ENCODE measurements at places on chromosomes 6 and 20.

GRCh38 chr6:16414205-16414604, 175.8 kb downstream of the GMPR start:
- DNase-seq: no peak

DNA sequence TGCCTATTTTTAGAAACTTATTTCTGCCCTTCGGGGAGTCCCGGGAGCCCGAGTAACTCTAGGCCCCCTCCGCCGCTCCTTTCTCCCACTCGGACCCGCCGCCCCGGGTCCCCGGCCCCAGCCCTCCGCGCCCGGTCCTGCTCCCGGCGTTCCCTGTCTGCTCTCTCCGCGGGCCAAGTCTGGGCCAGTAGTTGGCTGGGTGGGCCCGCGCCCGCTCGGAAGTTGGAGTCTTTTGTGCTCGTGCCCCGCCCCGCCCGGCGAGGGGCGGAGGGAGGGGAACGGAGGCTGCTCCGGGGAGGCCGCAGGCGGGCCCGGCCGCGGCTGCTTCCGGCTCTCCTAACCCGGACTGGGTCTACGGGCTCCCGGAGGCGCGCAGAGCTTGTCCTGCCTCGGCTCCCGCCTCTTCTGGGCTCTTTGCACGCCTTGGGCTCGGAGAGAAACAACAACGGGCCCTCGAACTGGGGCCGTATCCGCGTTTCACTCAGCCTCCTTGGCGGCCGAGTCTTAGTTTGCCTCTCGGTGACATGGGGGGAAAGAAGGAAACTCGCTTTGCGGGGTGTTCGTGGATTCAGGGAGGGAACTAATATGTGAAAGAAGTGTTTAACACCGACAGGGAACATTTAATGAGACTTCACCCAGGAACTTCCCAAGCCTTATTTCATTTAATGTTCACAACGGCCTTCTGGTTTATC, 657 bp downstream of the RALY start:
- DNase-seq: peak; percentile 75

GRCh38 chr6:63797721-63798120, 162.1 kb downstream of the PHF3 start:
- no peak for DNase-seq

- DNase-seq: no peak
Measured at GRCh38 chr6:138873191-138873590, 77.3 kb downstream of the ECT2L start.

DNA sequence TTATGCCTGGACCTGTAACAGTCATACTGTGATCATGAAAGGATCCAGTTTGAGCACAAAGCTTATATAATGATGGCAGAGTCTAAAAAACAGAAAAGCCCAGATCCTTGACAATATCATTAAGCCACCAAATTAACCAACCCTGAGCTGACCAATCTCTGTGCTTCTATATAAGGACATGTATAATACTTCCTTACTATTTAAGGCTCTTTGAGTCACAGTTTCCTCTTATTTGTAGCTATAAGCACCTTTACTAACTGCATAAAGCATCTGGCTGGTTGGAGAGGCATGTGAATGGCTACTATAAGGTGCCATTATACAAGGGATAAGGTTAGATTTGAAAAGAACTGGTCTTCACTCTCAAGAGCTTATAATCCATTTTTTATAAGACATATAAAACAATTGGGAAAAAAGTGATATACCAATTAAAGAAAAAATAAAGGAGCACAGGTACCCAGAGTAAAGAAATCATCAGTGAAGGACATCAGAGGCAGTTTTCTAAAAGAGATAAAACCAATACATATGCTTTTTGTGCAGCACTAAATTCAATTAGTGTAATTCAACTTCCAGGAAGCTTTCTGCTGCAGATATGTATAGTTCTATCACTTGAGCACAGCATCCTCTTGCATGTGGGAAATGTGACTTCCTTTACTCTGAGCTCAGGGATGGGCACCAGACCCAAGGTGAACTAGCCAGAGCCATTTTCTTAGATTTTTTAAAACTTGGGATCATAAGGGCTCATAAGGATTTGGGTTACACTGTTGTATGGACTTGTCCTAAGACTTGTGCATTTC, 121.0 kb downstream of the BTBD9 start:
- DNase-seq: no peak

DNA sequence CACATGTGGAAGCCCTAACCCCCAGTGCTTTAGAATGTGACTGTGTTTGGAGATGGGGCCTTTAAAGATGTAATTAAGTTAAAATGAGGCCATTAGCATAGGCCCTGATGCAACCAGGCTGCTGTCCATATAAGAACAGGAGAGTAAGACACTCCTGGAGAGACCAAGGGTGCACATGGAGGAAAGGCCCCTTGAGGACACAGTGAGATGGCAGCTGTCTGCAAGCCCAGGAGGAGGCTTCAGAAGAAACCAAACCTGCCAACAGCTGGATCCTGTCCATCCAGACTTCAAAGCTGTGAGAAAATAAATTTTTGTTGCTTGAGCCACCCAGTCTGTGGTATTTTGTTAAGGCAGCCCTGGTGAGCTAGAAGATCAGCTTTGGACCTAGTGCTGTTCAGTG, 16.8 kb upstream of the SNRPB2 start:
- no peak for DNase-seq

DNA sequence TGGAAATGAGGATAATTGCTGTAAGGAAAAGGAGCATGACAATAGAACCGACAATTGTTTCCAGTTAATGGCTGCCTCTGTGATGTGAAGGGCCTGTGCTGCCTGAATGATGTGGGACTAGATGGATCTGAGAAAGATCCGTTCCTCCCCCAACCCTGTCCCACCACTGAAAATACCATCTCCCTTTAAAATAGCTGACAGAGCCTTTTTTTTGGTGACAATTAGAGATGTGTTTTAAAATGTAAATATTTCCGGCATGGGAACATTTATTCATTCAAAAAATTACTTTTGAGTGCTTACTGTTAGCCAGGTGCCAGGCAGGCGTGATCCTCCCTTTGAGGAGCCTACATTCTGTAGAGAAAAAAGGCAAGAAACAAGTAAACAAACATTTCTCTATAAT, 72.4 kb upstream of the SUPT3H start:
- DNase-seq: no peak

GRCh38 chr6:127463056-127463455, 3.9 kb upstream of the KIAA0408 start:
- DNase-seq: no peak

DNA sequence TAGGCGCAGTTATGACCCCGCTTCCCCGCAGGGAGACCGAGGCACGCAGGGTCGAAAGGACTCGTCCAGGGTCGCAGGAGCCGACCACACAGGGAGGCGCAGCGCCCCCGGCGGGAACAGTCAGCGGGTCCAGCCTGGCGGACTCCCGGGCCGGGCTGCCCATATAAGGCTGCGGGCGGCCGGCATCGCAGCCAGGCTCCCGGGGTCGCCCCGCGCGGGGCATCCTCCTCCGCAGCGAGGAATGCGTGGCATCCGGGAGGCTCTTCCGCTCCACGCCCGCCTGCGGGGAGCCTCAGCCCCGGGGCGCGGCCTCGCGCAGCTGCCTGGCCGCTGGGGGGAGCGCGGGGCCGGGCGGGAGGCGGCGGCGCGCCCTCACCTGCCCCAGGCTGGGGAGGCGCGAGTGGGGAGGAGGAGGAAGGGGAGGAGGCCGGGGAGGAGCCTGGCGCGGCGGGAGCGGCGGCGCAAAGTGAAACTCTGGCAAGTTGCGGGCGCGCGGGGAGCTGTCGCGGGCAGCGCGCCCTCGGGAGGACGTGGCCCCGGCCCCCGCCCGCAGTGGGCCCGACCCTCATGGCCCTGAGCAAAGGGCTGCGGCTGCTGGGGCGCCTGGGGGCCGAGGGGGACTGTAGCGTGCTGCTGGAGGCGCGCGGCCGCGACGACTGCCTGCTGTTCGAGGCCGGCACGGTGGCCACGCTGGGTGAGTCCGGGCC, at the start of gene SYNJ2:
Gene SYNJ2 (plus strand): TSS at position 469 of the 707 bp plus-strand sequence. CDS start 99 bp downstream, at position 568.
- peak; percentile 82 for DNase-seq

GRCh38 chr6:42555477-42556457, 8.1 kb upstream of the UBR2 start:
- DNase-seq: no peak

DNA sequence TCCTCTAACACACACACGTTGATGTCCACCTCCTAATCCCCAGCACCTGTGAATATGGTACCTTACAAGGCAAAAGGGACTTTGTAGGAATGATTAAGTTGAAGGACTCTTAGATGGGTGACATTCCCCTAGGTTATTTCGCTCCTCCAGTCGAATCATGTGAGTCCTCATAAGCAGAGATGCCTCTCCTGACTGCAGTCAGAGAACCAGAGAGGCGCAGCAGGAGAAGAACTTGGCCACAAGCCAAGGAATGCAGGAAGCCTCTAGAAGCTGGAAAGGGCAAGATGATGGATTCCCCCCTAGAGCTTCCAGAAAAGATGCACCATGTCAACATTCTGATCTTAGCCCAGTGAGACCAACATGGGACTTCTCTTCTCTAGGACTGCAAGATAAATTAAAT, 133.1 kb upstream of the PTPRT start:
- no peak for DNase-seq

DNA sequence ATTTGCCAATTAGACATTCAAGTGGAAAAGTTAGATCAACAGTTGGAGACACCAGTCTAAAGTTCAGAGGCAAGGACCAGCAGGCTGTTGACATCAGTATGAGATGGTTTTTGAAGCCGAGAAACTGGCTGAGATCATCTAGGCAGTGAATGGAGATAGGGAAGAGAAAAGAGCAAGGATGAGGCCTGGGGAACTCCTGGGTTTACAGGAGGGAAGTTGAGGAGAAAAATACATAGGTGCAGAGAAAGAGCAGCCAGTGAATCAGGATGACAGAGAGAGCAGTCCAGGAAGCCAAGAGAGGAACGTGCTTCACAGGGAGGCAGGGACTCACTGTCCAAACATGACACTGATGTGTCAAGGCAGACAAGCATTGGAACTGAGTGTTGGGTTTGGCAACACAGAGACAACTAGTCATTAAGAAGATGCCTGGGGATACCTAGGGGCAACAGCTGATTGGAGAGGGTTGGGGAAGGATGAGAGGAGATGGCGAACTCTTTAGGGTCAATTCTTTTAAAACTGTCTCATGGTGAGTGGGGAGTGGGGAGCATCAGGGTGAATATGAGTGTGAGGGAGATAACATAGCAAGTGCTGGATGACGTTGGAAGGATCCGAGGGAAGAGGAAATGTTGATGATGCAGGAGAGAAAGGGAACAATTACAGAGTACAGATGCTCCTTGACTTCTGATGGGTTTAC, 13.2 kb upstream of the SALL4 start:
- DNase-seq: no peak

DNA sequence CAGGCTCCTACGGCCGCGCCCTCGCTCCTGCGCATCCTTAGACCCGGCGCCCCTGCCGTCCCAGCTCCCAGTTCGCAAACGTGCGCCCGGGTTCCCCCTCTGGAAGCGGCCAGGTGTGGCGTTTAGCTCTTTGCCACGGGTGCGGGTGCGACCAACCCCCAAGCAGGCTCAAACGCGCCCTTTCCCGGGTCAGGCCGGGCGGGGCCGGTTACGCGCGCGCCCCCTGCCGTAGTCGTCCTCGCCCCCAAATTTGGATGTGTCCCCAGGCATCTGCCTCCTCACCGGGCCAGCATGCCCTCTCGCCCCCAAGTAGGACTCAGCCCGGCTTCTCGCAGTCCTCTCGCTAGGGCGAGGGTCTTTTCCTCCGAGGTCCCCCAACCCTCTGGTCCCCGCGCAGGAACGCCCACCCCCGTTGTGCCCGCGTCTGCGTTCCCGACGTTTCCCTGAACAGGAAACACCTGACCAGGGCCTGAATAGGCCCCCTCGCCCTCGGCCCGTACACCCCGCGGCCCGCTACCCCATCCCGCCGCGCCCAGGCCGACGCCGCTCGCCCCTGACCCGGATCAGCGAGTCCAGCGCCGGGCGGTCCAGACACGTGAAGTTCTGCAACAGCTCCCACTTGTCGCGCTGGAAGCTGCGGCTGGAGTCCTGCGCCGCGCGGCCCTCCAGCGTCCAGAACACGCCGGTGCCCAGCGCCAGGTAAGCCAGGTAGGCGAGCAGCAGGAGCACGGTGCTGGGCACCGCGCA, 520 bp downstream of the KCNK17 start:
- DNase-seq: no peak

GRCh38 chr20:61253264-61253639, 1.2 kb downstream of the CDH4 start:
- DNase-seq: no peak

GRCh38 chr6:49579649-49580048, 29.2 kb downstream of the C6orf141 start:
- DNase-seq: no peak

GRCh38 chr6:70380252-70380651, 33.1 kb upstream of the FAM135A start:
- DNase-seq: no peak

DNA sequence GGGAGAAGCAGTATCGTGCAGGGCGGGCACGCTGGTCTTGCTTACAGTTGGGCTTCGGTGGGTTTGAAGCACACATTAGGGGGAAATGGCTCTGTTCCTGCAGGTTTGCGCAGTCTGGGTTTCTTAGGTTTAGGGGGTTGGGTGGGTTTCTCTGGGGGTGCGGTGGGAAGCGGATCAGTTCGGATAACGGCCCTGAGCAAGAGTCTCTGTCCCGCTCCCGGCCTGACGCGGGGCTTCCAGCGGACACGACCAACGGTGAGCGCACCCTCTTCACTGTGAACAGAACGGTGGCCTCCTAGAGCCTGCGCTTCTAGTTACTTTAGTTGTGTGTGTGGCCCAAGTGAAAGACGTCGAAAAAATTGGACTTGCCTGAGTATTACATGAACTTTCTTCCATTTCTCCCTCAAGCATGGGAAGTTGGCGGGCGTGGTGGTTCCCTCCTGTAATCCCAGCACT, 635 bp upstream of the ELOVL2 start:
- DNase-seq: no peak

DNA sequence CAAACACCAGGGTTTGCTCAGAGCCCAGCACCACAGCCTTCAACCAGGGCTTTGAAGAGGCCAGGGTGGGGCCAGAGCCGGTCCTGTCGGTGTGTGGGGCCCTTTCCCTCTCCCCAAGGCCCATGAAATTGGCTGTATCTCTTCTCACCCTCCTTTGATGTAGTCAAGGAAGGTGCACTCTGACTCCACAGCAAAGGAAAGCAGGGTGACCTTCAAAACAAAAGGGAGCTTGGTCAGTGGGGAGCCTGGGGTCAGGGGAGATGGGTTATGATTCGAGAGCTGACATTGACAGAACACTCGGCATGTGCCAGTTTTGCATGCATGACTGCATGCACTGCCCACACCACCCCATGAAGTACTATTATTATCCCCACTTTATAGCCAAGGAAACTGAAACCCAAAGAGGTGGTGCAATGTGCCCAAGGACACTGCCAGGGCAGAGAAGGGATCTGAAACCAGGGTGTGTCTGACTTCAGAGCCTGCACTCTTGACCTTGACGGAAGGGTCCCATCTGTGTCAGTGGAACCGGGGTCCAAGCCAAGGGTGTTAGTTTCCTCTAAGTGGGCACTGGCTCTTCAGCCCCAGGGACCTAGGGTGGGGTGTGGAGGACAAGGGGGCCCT, 55.4 kb downstream of the RAB44 start:
- DNase-seq: peak; percentile 65

- no peak for DNase-seq
Measured at GRCh38 chr6:20274137-20274536, 61.9 kb upstream of the MBOAT1 start.

- no peak for DNase-seq
Measured at GRCh38 chr6:44332585-44332984, 9.9 kb upstream of the SPATS1 start.

All from CD4-positive, alpha-beta T cell treated with Interferon gamma for 1 hour (primary cell).